ENCODE measurements at places on chromosomes 1 and 21. TPM values are rescaled to one million over a fixed set of nuclear protein-coding genes. Genes with fewer than 3 reads are reported as not detected.

The SPRR5 gene
- total RNA-seq = not detected

The PPIAL4G gene
- total RNA-seq = not detected

The F5 gene
- 0.50 TPM for total RNA-seq

The ESRRG gene
- total RNA-seq = 8.6 TPM

The APCS gene
- total RNA-seq = not detected

The SYTL1 gene
- 11.2 TPM for total RNA-seq

The ZNF691 gene
- 7.8 TPM for total RNA-seq

The VSIG8 gene
- total RNA-seq = not detected

The ZNF648 gene
- not detected for total RNA-seq

The RHD gene
- total RNA-seq = not detected

The CD48 gene
- total RNA-seq = not detected

The RGS5 gene
- total RNA-seq = 12.7 TPM

The LCE6A gene
- not detected for total RNA-seq
